ENCODE measurements at places on chromosomes 2 and 18.

DNA sequence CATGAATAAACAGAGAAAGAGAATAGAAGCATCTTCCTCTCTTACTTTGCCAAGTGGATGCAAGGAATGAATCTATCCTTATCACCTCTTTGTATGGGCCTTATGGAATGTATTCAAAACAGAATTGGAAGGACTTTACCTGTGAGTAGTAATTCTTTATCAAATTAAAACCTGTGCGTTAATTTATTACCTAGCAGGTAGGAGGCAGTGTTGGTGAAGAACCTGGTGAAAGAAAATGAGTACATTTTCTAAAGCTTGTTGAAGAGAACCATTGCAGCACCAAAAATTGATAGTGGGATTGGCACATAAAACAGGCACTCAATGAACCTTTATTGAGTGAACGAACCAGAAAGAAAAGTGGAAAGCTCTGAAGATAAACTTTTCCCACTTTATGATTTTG lies 1302.1 kb upstream of the CELF4 start:
- no peak for DNase-seq

DNA sequence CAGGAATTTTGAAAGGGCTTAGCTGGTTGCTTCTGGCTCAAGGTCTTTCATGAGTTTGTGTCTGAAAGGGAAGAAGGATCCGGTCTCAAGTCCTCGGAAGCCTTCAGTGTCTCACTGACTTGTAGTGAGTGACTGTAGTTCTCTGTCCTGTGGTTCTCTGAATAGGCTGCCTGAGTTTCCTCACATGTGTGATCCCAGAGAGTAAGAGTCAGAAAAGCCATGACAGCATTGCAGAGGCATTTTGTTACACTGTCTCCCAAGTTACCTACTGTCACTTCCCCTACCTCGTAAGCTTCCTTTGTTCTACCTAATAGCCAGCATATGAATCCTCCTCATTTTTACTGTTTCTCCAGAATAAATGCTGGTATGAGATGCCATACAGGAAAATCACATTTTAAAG lies 709.1 kb upstream of the CHAC2 start:
- DNase-seq, result no peak

- no peak for DNase-seq
These were observed 65.2 kb upstream of the CCDC195 start for GRCh38 chr2:224781400-224781799.

- DNase-seq, result no peak
These were observed 1374.9 kb upstream of the CRIM1 start for GRCh38 chr2:34980689-34981088.

DNA sequence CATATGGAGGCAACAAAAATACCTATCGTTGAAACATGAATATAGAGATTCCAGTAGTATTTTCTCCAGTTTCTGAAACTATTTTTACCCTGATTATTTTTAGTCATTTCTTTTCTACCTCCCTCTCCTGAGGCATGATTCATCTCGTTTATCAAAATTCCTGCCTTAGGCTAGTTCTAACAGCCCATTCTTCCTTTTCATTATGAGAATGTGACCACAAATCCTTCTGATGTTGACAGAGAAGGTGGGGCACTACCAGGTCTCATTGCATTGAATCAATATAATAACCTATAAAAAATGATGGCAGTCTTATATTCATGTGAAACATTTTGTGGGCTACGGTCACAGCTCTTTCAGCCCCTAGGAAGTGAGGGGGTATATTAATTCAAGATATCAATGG lies 406.5 kb upstream of the UBE2E3 start:
- no peak for DNase-seq

- no peak for DNase-seq
These were observed 141.6 kb downstream of the HDAC4 start for GRCh38 chr2:239259173-239259572.

DNA sequence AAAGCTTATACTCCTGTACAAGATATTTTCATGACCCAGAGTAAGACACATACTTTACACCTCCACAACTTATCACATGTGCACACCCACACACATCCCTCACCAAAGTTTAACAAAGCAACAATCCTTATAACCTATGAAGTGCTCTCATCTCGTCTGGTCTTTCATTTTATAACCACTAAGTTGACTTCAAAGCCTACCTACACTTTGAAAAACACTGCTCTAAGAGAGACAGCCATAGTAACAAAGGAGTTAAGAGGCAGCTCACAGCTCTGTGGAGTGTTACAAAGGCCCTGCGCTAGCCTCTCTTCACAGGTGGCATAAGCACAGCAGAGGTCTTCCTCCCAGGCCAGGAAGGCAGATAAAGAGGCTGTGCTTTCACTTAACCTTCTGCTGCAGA lies 69.7 kb upstream of the TMEM200C start:
- DNase-seq, result no peak

- no peak for DNase-seq
These were observed 58.8 kb downstream of the GPC1 start for GRCh38 chr2:240494194-240494793.

- DNase-seq, result no peak
These were observed 31.3 kb upstream of the RAPGEF4 start for GRCh38 chr2:172704072-172704936.

DNA sequence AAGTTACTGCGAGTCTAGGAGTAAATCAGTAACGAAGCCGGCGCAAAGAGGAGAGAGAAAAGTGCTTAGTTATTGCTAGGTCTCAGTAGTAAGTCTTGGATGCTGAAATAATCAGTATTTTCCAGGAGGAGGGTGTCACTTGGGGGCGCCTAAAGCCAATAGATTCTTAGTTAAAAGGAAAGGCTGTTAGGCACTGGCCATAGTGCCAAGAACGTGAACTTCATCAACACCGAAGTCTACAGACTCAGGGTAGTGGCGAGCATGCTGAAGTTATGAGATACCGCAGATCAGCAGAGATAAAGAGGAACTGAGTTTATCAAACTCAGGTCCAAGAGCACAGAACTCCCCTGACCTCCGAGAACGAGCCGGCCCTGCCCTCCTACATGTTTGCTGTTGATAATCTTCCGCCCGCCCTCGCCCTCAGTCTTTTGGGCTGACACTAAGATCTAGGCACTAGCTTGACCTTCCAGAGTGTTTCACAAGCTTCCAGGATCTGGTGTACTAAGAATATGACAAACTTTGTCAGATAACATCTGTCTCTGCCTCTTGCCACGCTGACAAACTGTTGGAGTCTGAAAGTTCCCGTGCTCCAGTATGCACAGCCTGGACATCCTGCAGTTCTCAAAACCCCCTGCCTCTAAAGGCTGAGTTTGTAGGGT lies 49.2 kb downstream of the CYB5A start:
- DNase-seq, result no peak

DNA sequence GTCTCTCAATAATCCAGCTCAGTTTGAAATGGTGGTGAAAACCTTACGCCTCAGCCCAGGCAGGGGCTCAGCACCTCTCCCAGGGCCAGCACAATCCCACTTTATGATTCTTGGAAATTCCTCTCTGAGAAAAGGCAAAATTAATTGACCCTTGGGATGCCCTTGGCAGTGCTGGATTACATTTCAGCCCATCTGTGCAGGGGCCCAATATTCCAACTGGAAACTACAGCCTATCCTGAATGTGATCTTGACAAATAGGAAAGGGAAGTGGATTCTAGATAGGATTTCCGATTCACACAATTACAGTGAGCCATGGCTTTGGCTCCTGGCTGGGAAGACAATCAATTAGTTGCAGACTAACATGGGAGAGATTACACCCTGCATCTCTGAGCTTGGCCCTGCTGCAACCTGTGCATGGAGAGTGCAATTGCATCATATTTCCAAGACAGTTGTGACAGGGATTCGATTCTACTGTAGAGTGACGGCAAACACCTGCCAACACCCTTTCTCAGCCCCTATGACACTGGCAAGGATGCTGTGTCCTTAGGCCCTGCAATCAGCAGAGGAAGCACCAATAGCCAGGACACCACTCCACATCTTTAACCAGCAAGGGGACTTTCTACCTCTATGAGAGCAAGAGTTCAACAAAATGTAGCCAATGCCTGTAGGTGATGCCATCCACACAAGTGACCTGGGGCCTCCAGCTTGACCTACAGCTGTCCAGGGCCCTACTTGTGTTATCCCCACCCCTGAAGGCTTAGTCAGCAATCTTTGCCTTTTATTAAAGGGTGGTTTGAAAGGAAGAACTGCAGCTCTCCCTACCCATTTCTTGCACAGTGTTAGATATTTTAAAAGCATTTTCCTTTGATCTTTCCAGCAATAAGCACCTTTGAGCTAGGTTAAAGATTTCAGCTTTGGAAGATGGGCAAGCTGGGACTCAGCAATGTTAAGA lies 187.2 kb upstream of the HS6ST1 start:
- DNase-seq, result no peak

GRCh38 chr2:239061121-239061666 lies 213.3 kb downstream of the TWIST2 start:
- DNase-seq, result no peak

- DNase-seq, result no peak
These were observed 291.2 kb downstream of the TCF4 start for GRCh38 chr18:55296778-55297177.

DNA sequence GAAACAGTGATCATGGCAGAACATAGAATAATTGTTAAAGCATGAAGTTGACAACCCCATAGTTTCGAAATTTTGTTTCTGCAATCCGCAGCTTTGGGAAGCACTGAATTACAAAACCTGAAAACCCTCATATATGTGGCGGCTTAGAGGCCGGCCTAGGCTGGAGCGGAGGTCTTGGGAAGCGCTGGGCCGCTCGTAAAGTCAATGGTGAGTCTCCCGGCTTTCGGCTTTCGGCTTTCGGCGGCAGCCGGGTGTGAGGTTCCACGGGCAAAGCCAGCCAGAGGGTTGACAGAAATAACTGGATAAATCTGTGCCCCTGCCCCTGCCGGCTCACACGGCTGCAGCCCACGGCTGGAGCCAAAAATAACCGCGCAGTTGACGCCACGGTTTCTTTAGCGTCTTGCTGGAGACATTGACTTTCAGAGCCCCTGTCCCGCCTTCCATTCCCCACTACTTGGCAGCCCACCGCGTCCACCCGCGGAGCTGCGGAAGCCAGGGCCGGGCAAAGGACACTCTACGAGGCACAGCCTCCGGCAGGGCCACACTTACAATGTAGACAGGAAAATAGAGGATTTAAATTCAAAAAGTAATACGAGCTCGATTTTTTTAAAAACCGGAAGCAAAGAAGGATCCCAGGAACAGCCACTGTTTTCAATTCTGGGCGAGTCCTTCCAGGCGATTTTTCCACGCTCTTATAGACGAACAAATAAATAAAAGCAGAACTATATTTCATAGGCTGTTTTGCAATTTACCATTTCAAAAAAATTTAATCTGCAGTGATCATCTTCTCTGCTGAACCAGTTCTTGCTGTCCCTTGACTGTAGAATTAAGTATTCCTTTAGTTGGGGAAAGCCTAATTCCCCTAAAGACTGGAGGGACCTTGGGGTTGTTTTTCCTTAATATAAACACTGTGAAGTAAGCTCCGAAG lies 28.3 kb upstream of the ATP6V1B1 start:
- no peak for DNase-seq

DNA sequence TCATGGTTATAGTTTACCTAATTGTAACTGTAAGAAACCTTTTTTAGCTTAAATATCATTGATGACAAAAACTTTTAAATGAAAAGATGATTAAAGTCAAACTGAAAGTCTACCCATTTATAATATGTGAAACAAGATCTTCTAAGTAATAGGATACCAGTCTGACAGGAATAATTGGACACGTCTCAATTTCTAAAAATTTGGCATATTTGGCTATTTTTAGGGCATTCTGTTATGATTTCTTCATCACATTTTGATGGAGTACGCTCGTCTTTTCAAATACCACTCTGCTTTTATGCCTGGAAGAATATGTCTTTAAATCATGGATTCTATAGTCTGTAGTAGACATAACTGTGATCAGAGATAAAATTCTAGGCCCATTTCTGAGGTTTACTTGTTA lies 1.3 kb downstream of the R3HDM1 start:
- no peak for DNase-seq

DNA sequence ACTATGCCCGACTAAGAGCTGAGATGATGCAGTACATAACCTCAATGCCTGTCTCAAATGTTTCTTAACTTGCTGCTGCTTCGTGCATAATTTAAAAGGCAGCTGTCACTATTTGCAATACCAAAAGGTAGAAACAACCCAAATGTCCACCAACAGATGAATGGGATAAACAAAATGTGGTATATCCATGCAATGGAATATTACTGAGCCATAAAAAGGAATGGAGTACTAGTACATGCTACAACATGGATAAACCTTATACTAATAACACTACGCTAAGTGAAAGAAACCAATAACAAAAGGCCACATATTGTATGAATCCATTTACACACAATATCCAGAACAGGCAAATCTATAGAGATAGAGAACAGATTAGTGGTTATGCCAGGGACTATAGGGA lies 13.0 kb upstream of the DGKD start:
- DNase-seq, result no peak

DNA sequence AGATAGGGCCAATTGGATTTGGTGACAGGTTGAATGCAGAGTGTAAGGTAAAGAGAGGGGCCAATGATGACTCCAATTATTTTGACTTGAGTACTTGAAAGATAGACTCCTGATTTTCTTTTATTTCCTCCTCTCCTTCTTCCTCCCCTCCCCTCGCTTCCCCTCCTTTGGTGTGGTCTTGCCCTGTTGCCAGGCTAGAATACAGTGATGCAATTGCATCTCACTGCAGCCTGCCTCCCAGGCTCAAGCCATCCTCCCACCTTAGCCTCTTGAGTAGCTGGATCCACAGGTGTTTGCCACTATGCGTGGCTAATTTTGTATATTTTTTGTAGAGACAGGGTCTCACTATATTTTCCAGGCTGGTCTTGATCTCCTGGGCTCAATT lies 2.3 kb downstream of the DGUOK start:
- no peak for DNase-seq

DNA sequence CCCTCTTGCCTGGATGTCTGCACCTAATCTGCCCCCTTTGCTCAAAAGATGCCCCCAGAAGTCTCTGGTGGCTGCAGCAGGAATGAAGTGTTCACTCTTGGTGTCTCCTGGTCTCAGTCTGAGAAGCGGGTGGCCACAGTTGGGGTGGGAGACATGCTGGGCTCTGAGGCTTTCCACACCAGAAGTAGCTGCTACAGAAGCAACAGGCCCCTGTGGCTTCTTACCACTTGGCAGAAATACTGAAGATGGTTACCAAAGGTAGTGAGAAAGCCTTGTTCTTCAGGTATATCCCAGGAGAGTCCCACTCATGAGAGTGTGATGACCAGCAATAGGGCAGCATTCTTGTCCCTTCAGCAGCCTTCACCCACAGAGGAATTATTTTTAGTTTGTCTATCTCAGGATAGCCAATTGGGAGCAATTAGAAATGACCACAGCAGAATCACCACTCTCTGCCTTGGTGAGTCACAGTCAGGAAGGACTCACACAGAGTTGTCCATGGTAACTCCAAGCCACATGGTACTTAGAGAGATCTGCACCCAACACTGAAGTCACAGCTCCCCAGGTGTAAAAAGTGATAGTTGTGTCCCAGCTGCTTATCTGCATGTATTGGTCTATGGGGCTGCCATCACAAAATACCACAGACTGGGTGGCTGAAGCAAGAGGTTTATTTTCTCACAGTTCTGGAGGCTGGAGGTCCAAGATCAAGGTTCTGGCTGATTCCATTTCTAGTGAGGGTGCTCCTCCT lies 169.8 kb upstream of the ID2 start:
- no peak for DNase-seq

DNA sequence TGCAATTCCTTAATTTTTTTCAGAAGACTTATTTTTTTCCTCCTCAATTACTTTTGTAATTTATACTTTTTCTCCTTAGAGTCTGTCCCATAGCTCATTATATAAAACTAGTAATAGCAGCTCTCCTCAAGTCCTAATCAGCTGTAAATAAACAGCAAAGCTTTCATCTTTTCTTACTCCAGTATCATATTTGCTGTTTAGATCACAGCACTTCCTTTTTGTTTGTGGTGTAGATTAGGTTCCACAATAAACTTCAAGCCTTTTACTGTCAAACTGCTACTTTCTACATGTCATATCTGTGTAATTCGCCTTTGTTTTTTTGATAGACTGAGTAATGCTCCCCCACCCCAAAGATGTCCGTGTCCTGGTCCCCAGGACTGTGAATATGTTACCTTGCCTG lies 25.5 kb downstream of the GCG start:
- no peak for DNase-seq

All from stimulated activated CD8-positive, alpha-beta memory T cell treated with anti-CD3 and anti-CD28 coated beads, Interleukin-4, amount 100 ng/mL, for 4 hours (primary cell).